ENCODE measurements at places on chromosomes 11 and 22. TPM values are rescaled to one million over a fixed set of nuclear protein-coding genes. Genes with fewer than 3 reads are reported as not detected.

SLC22A12 gene
- not detected for total RNA-seq

GAB4 gene
- total RNA-seq: not detected

NCAM1 gene
- total RNA-seq: 17.4 TPM

DNA sequence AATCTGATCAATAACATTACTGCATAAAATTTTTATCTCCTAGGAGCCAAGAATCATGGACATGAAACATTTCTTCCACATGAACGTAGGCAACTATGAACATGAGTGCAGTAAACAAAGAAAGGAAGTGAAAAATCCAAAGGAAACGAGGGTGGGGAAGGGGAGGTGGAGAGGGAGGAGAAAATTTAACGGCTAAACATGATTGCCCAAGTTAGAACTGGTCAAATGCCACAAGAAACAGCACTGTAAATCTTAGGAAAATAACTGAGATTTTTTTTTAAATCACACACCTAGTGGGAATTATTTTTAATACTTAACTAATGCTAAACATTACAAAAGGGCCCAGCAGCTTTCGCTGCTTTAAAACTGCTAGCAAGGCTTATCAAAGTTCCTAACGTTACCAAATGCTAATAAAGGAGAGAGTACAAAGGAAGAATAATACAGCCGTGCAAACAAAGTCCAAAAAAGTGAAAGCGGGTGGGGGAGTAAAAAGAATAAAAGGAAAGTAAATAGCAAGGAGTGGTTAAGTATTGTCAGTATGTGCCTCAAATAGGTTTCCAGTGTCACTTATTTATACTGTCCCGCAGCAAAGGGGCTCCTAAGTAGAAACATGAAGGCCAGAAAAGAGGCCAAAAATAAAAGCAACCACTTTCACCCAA is 13.7 kb downstream of the NARS2 start:
- H3K4me3 ChIP-seq: no peak overlapping the region
- H3K36me3 ChIP-seq: peaks cover 15% of the 10 kb centered on the region
- H3K27ac ChIP-seq: peak overlapping the region; percentile 21
- DNase-seq: no peak

GRCh38 chr11:26820739-26821138 is 98.9 kb upstream of the SLC5A12 start:
- no peaks in the 10 kb centered on the region for H3K27me3 ChIP-seq
- peak; percentile 91 for DNase-seq
- no peaks in the 10 kb centered on the region for H3K4me1 ChIP-seq
- H3K27ac ChIP-seq: no peak overlapping the region
- no peaks in the 10 kb centered on the region for H3K36me3 ChIP-seq

DNA sequence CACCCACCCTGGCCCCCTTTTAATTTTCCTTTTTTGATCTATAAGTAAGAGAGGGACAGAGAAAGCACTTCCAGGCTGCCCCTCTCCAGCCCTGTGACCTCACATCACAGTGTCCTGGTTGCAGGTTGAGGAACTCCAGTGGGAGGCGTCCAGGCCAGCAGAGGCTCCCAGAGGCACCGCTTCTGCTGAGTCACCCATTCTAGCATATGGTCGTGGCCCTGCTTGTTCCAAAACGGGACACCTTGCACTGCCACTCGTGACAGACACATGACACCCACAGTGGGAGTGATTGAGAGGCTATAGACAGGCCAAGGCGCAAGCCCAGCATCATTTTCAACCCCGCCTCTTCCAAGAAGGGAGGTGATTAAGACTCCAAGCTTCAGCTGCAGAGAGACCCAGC is 16.0 kb upstream of the TMPRSS4 start:
- peaks cover 2% of the 10 kb centered on the region for H3K27me3 ChIP-seq
- no peak overlapping the region for H3K27ac ChIP-seq
- no peaks in the 10 kb centered on the region for H3K4me1 ChIP-seq
- no peak for DNase-seq

DNA sequence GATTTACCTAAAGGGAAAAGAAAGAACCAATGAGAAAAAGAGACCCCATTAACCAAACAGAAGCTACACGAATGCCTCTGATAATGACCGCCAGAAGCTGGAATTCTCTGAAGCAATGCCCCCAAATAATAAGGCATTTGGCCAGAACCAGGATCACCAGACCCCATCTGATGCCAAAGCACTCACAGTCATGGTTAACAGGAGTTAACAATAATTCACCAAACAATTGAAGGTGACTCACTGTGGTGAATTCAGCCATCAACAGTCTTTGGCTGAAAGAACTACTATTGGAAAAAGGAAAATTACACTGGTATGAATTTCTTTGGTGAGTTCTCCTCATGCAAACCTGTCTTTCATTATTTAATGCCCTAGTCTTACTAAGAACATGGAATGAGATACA is 21.9 kb upstream of the NFRKB start:
- H3K27me3 ChIP-seq: no peaks in the 10 kb centered on the region
- DNase-seq: peak; percentile 23
- no peak overlapping the region for H3K27ac ChIP-seq
- H3K36me3 ChIP-seq: peaks cover 12% of the 10 kb centered on the region
- H3K4me1 ChIP-seq: no peaks in the 10 kb centered on the region

DNA sequence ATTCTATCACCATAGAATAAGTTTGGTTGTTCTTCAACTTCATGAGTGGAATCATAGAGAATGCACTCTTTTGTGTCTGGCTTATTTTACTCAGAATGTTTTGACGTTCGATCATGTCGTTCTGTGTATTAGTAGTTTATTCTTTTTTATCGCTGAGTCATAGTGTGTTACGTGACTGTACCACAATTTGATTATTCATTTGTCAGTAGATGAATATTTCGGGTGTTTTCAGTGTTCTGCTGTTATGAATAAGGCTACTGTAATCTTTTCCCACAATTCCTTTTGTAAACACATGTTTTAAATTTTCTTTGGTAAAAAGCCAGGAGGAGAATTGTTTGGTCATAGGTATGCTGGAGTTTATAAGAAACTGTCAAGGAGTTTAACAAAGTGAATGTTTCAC is 279.9 kb upstream of the B3GAT1 start:
- DNase-seq: peak; percentile 60
- H3K4me1 ChIP-seq: no peaks in the 10 kb centered on the region
- H3K4me3 ChIP-seq: no peak overlapping the region
- H3K36me3 ChIP-seq: no peaks in the 10 kb centered on the region
- no peaks in the 10 kb centered on the region for H3K27me3 ChIP-seq

- no peaks in the 10 kb centered on the region for H3K27me3 ChIP-seq
- H3K27ac ChIP-seq: no peak overlapping the region
- DNase-seq: no peak
- H3K4me1 ChIP-seq: no peaks in the 10 kb centered on the region
Measured at GRCh38 chr11:93922830-93923229, 72.4 kb upstream of the VSTM5 start.

GRCh38 chr11:36431429-36432092 is 78.5 kb downstream of the TRAF6 start:
- H3K4me1 ChIP-seq: peaks cover 24% of the 10 kb centered on the region
- H3K4me3 ChIP-seq: peak overlapping the region; percentile 32
- peak overlapping the region; percentile 93 for H3K27ac ChIP-seq
- no peaks in the 10 kb centered on the region for H3K36me3 ChIP-seq

- no peaks in the 10 kb centered on the region for H3K36me3 ChIP-seq
- H3K4me1 ChIP-seq: peaks cover 12% of the 10 kb centered on the region
- no peaks in the 10 kb centered on the region for H3K27me3 ChIP-seq
- H3K27ac ChIP-seq: no peak overlapping the region
- no peak overlapping the region for H3K4me3 ChIP-seq
Measured at GRCh38 chr11:8331767-8332166, 68.1 kb upstream of the LMO1 start.

GRCh38 chr11:93570759-93571413 is 27.7 kb upstream of the SMCO4 start:
- H3K27me3 ChIP-seq: no peaks in the 10 kb centered on the region
- no peaks in the 10 kb centered on the region for H3K36me3 ChIP-seq
- H3K27ac ChIP-seq: no peak overlapping the region
- peak; percentile 66 for DNase-seq
- no peak overlapping the region for H3K4me3 ChIP-seq

GRCh38 chr11:61294717-61295595 is at the start of gene VWCE:
TSS of gene VWCE (minus strand) at chr11:61295316. CDS start at chr11:61295037, 279 bp downstream.
- peak within 1 kb of the TSS; percentile 53 for H3K4me3 ChIP-seq
- H3K4me1 ChIP-seq: peaks cover 48% of the 10 kb centered on the region

GRCh38 chr22:44505796-44506354 is 7.8 kb upstream of the RTL6 start:
- H3K27ac ChIP-seq: no peak overlapping the region
- H3K36me3 ChIP-seq: no peaks in the 10 kb centered on the region
- no peaks in the 10 kb centered on the region for H3K27me3 ChIP-seq
- no peak for DNase-seq
- no peaks in the 10 kb centered on the region for H3K4me1 ChIP-seq

DNA sequence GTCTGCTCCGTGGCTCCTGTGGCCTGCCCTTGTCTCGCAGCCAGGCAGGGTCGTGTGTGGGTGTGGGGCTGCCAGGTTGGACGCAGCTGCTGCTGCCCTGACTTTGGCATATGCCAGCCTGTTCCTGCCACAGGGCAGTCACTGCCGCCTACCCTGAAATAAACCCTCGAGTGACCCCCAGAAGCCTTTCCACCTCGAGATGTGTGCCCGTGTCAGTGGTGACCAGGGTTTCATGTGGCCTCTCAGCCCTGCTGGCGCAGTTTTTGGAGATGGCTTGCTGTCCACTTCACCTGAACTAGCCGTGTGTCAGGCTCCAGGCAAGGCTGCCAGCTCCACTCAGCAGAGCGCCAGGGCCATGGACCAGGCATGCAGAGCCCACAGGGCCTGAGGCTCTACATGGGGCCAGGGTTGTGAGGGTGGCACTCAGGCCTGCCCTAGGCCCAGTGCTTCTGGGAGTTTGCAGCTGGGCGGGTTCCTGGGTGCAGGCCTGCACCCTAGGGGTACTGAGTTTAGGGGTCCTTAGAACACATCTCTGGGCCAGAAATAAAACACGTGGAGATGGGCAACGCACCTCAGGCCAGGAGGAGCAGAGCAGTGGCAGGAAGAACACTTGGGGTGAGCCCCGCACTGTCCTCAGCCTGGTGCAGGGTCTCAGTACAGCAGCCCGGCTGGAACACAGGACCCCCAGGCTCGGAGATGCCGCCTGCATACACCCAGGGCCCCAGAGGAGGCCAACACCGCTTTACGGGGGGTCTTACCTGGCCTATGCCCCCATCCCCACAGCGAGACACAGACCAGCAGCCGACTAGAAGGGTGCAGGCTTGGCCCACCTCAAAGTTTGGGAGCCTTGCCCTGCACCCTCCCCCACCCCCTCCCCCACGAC is 8.8 kb upstream of the PANX2 start:
- H3K36me3 ChIP-seq: no peaks in the 10 kb centered on the region
- no peak overlapping the region for H3K27ac ChIP-seq
- no peaks in the 10 kb centered on the region for H3K4me1 ChIP-seq
- peaks cover 2% of the 10 kb centered on the region for H3K27me3 ChIP-seq
- no peak overlapping the region for H3K4me3 ChIP-seq

GRCh38 chr11:125388611-125389010 is 107.5 kb downstream of the FEZ1 start:
- peaks cover 17% of the 10 kb centered on the region for H3K4me1 ChIP-seq
- no peak overlapping the region for H3K27ac ChIP-seq
- no peak for DNase-seq
- no peaks in the 10 kb centered on the region for H3K27me3 ChIP-seq

All from astrocyte (in vitro differentiated cells and primary cell).